ENCODE measurements at places on chromosomes 11 and 22.

DNA sequence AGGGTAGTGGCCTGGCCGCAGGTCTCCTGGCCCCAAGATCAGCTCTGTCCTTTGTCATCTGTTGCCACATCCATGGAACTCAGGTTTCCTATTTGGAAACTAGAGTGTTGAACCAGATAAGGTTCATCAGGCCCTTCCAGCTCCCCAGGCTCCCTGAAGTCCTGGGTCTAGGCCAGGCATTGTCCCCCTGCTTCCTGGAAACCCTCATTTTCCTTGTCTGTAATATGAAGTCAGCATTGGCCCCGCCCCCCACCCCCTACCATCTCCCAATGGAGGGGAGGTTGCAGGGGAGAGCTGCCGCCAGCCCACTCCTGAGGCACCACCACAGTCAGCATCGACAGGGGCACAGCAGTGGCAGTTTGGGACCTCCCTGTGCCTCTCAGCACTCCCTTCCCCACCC, 9.0 kb upstream of the MS4A10 start:
- DNase-seq = no peak

DNA sequence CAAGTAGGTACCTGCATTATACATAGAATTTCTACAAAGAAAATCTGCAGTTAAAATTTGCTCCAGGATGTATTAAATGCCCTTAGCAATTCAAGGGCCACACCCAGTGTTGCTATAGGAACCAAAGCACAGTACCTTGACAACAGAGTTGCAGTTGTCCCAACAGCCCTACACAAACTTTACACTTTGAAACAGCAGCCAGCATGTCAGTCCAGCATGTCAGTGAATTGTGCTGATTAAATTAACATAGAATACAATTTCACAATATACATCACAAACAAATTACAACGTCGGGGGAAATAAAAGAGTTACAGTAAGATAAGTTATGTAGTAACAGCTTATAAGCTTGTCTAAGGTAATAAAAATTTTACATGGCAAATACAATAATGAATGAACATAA, 389.2 kb downstream of the SOX6 start:
- no peak for DNase-seq

GRCh38 chr11:32478277-32478731, 43.0 kb upstream of the WT1 start:
- DNase-seq = no peak

DNA sequence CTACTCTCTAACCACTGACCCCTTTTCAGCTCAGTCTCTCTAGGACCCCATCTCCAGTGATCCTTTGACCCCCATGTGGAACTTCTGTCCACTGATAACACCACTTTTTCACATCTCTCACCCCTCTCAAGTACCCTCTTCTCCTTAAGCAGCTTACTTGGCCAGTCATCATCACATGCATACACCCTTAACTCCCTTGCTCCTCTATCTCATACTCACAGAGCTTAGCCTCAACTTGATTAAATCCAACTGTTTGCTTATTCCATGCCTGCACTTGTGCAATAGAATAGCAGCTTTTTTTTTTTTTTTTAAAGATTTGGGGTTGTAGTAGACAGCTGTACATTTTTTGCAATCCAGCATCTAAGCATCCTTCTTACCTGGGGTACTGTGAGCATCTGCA, 22.2 kb downstream of the AQP11 start:
- DNase-seq = no peak

DNA sequence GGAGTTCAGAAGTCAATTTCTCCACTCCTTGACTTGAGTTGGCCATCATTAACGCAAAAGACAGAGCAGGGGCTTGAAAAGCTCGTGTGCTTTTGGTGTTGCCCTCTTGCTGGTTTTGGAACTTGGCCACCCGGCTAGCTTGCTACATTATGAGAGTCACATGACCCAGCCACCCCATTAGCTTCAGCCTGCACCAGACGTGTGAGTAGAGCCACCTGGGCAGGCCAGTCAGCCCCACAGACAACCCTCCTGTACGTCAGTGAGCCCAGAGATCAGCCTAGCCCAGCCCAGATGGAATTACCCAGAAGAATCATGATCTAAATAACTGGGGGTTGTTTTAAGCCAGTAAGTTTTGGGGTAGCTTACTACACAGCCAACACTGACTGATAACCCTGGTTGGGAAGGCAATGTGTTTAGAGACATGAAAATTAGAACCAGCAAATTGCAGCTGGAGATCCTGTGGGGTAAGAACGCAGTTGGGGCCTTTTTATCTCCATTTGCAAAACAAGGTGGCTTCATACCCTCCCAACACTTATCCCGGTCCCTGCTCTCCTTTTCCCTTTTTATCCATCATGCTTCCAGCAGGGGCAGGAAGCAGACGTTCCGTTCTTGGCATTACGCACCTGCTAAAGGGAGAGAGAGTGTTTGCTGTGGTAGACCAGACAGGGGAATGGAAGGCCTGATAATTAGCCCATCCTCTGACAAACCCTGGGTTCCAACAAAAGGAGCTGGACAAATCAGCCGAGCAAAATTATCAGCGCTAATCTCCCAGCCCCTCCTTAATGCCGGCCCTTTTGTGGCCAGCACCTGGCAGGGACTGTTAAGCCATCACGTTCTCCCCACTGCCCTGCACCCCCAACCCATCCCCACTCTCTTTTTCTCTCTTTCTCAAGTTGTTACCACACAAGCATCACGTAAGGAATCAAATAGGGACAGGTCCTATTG, 548.7 kb upstream of the CADM1 start:
- DNase-seq = no peak

- no peak for DNase-seq
Measured at GRCh38 chr11:61791737-61792309, 576 bp downstream of the TMEM258 start.

DNA sequence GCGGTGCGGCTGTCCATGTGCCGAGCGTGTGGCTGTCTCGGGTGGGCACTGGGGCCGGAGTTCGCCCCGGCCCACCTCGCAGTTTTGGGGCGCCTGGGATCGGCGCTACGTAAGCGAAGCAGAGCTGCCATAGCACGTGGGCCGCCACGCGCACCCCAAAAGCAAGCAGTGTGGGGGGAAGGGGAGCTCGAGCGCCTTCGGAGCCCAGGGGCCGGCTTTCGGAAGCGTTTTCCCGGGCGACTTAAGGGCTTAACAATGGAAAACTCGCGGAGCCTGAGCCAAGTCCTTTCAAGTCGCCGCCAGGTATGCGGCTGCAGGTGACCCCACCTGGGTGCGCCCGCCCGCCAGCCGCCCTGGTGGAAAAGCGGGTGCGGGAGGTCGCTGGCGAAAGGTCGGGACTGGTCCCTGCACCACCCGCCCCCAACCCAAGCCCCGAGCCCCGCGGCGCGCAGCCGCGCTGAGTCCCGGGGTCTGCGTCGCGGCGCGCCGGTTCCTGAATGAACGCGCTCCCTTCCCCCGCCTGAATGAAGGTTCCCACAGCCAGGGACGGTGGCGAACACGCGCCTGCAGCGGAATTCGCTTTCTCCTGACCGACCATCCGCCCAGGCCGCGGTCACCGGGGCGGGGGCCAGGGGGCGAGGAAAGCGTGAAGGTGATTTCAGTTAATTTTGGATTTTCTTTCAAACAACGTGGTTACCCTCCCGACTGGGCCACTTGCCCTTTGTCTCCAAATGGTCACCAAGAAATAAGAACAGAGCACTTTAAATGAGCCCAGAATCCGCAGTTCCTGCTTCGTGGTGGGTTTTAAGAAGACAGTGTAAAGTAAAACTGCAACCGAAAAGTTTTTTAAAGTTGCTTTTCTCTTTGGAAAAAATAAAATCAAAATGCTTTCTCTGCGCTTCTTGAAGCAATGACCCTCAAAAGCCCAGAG, 2.8 kb upstream of the CCND1 start:
- DNase-seq = no peak

DNA sequence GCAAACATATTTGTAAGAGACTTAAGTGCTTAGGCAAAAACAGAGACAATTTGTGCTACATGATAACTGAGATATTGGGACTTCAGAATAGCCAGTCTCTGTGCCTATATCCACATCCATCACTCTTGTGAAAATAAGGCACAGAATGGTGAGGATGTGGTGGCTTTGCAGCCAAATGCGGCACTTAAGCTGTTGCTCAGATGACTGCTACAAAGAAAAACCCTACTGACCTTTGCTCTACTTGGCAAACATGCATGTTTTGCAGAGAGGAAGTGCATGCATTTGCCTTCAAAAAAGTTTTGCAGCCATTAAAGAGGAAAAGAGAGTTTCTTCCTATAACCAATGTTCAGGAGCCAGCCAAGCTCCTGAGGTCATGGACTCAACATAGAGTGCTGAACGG, 675.0 kb upstream of the KIRREL3 start:
- no peak for DNase-seq

GRCh38 chr11:110355011-110355744, 58.8 kb upstream of the RDX start:
- DNase-seq = no peak

- DNase-seq = no peak
Measured at GRCh38 chr22:45088576-45088975, 75.1 kb upstream of the NUP50 start.

GRCh38 chr11:78224506-78224905, 35.8 kb downstream of the USP35 start:
- no peak for DNase-seq

DNA sequence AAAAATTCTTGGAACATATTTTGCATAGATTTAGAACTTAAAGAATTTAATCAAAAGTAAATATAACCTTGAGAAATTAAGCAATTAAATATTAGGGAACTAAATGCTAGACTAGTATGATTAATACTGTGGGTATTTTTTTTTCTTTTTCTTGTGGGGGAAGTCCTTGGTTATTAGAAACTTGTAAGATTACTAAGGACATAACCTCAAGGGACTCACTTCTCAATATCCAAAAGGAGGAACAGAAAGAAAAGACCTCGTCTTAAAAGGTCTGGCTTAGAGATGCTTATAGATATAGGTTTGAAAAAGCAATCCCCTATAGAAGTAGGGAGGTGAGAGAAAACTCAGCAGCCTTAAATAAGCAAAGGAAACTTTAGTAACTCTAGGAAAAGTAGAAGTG, 368.5 kb downstream of the INSC start:
- no peak for DNase-seq

DNA sequence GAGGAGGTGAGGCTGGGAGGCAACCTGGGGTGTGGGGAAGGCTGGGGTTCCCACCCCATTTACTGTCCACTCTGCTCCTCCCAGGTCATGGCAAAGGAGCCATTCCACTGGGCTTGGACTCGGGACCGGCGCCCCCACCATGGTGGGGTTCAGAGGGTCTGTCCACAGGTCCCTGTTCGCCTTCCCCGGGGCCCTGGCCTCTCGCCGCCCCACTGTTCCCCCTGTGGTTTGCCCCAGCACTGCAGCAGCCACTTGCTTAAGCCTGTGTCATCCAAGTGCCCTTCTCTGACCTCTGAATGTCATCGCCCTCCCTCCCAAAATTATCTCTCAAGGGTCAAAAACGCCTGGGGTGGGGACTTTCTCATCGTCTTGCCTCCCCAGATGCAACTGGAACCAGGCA, 2.6 kb downstream of the SPDYC start:
- DNase-seq = no peak

- no peak for DNase-seq
Measured at GRCh38 chr11:7576726-7577290, 63.0 kb downstream of the PPFIBP2 start.

GRCh38 chr11:533586-534395, 1.6 kb downstream of the HRAS start:
- no peak for DNase-seq

DNA sequence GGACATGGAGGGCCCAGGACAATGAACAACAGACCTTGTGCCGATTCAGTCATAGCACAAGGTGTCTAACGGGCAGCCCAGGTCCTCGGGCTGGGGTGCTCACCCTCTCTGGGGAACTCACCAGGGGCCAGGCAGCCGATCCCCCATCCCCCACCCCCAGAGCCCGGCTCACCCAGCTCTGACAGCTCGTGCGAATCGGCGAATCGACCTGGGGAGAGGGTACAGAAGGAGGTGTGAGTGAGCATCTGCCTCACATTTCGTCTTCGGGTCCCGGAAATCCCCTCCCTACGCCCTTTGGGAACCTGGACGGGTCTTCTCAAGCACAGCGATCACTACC, 423 bp downstream of the PEX16 start:
- no peak for DNase-seq

DNA sequence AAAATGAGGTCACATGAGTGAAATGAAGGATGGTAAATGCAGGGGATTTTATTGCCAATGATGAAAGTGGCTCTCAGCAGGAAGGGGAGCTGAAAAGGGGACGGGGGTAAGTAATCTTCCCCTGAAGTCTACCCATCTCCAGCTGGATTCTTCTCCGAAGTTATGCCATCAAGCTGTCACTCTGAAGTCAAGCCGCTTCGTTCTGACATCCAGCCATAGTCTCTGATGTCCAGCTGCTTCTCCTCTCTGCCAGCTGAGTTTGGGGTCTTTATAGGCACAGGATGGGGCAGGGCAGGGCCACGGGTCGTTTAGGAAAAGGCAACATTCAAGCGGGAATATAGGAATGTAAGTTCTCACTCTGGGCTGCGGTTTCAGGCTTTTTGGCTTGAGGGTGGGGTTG, 181.9 kb upstream of the ANO3 start:
- DNase-seq = no peak

DNA sequence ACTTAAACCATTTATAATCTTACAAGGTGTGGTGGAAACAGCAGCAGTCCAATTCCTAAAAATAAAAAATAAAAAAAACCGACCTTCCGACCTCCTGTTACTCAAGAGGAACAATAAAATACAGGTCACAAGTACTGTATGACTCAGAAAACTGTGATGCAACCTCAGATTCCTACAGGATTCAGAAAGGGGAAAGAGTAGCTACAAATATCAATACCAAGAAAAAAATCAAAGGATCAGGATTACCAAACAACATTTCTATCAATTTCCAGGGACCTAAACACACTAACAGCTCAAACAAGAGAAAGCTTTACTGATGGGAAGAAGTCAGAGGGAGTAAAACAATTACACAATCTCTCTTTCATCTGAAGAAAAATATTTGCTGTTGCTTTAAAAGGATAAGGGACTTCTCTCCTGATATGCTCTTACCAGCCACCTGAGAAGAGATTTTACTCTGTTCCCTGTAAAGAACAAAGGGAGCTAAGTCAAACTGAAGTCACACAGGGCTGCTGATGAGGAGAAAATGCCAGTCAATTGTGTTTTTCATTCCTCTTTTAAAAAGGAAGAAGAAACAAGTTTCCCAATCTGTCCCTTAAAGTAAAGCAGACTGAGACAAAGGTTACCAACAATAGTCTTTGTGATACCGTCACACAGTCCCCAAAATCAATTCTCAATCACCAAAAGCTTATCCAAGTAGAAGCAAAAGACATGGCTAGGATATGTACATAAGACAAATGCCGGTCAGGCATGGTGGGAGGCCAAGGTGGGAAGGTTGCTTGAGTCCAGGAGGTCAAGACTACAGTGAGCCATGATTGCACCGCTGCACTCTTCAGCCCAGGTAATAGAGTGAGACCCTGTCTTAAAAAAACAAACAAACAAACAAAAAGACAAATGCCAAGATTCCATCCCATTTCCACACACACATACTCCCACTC, 39.3 kb downstream of the AMBRA1 start:
- DNase-seq = no peak
